ENCODE measurements at places on chromosomes 13 and 19.

DNA sequence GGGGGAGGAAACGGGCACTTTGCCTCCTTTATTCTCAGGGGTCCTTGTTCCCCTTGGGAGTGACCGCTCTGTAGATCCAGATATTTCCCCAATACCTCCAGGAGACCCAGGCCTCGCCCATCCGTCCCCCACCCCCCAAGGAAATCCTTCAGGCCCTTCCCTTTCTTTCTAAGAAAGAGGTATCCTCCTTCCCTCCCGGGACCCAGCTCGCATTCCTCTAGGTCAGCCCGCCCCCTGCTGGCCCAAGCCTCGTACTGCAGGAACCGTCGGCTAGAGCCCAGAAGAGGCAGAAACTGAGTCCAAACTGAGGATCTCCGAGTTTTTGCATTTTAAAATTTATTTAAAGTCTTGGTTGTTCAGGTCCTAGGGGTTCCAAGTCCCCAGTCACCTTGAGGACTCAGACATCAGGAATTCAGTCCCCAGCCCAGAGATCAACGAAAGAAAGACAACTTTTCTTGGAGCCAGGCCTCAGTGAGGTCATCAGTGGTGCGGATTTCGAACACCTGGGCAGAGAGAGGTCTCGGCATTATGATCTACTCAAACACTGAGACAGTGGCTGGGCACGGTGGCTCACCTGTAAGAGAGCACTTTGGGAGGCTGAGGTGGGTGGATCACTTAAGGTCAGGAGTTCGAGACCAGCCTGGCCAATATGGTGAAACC is 7.5 kb upstream of the LRFN1 start:
- DNase-seq: peak; percentile 84

- no peak for DNase-seq
These were observed 574.1 kb downstream of the LMO7 start for GRCh38 chr13:76210262-76210661.

- DNase-seq: no peak
These were observed 66.2 kb downstream of the SLITRK1 start for GRCh38 chr13:83816081-83816480.

- no peak for DNase-seq
These were observed 647.6 kb upstream of the SPRY2 start for GRCh38 chr13:80988391-80989151.

GRCh38 chr19:32661318-32661717 is 13.7 kb downstream of the ANKRD27 start:
- no peak for DNase-seq

GRCh38 chr19:13847407-13848339 is 29.3 kb upstream of the NANOS3 start:
- DNase-seq: peak; percentile 67
